Astrocyte of the hippocampus (primary cell): ENCODE measurements at places on chromosomes 4 and X.

GRCh38 chrX:38458071-38458470 is 103.3 kb upstream of the TSPAN7 start:
- DNase-seq, result peak; percentile 1

DNA sequence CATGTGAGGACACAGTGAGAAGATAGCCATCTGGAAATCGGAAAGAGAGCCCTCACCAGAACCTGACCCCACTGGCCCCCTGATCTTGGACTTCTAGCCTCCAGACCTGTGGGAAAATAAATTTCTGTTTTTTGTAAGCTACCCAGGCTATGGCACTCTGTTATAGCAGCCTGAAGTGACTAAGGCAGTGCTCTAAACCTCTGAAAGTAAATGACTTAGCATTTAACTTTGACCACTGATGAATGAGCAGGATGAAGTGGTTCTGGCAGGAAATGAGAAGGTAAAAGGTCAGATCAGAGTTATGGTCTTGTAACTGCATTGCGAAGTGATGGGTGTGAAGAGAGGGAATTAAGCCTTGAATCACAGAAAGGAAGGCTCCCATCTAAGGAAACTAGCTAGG is 17.0 kb downstream of the GPAT3 start:
- peak; percentile 62 for DNase-seq

GRCh38 chr4:22237846-22238494 is 277.9 kb downstream of the ADGRA3 start:
- DNase-seq, result no peak

DNA sequence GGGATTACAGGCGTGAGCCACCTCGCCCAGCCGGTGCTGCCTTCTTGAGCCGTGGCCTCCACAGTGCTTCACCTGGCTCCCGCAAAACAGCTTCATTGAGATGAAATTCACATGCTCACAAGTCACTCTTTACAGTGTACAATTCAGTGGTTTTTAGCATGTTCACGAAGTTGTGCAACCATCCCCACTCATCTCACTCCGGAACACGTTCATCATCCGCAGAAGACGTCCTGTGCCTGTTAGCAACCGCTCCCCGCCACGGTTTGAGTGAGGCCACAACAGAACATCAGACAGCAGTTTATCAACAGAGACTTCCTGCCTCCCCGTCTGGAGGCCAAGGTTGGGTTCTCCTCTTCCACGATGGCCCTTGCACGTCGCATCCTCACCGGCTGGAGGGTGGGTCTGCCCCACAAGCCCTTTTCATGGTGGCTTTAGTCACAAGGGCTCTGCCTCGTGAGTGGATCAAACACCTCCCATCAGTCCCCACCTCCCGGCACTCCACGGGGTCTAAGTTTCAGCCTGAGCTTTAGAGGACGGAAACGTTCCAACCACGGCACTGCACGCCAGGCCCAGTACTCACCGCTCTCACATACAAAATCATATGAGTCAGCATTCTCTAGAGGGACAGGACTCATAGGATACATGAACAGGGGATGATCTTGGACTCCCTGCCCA is 29.6 kb upstream of the SPON2 start:
- no peak for DNase-seq

DNA sequence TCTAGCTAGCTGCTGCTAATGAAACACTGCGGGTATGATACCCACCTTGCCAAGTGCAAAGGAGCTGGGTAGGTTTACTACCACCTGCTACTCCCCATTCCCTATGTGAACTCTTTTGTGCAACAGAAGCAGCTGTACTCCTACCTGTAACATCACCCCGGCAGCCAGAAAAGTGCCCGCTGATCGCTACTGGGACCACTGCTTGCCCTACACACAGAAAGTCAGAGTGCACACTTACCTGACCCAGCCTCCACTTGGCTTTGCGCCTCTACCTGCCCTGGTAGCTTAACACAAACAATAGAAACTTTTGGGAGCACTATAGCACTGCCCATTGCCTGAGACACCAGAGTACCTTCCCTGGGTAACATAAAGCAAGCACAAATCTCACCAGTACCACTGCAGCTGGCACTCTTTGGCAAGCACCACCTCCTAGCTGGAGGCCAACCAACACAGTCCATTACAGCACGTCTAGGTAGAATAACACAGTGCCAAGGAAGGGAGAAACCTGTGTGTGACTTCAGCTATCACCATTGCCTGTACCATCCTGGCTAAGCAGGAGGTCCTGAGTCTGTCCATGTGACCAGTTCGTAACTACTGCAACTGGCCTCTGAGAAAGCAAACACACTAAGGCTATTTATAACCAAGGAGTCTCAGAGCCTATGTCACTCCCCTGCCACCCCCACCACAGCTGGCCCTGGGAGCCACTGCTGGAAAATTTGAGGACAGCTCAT is 80.1 kb downstream of the CENPC start:
- DNase-seq, result no peak

DNA sequence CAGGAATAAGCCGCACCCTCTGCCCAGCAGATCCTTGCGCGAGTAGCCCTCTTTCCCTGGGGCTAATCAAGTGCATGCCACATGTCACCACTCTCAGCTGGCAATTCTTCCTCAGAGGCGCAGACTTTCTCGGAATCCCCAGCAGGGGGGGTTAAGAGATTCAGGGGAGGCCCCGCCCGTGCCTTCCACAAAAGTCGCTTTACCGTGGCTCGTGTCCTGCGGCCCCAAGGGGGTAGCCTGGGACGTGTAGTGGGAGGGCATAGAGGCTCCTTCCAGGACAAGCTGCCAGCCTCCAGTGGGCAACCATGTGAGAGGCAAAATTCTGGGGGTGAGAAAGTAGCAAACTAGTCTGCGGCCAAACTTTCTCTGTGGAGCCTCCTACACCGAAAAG is 652 bp downstream of the SRPX start:
- DNase-seq, result peak; percentile 67

DNA sequence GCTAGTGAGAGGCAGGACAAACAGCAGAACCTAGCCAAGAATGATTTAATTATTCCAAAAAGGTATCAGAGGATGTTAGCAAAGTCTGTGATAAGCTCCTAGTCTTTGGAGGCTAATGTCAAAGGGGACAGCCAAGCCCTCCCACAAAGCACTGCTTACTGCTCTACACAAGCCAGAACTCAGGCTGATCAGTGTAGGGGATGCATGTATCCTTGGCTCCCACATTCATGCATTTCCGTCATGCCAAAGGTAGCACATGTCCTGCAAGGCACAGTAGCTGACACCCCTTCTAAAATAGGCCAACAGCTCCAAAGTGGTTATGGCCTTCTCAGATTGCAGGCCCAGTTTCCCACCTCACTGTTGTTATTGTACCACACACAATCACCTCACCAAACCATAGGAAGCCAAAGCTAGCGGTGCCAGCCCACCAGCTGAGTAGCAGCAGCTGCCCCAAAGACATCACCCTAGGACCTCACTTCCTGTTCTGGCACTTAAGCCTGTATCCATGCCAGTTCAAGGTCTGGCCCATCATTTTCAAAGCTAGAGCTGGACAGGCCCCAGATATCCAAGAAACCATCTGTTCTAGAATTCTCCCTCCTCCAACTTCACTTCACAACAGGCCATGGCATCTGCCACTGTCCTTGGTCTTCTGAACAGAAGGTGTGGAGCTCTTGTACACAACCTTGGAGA is 40.9 kb downstream of the TSPAN5 start:
- no peak for DNase-seq

DNA sequence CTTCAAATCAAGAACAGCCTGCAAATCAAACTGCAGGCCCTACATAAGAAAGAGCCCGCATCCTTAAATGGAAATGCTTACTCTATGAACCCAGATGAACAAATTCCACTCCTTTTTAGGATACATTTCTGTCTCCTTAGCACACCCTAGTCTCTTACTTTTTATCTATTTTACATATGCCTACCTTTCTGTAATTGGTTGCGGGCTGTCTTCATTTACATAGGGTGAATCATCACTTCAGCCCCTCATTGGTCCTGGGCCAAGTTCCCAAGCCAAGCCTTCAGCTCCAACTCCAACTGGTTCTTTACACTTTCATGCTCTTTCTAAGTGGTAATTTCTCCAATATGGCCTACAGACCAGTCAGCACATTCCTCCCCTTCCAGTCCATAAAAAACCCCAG is 219.3 kb downstream of the TRAM1L1 start:
- peak; percentile 82 for DNase-seq

DNA sequence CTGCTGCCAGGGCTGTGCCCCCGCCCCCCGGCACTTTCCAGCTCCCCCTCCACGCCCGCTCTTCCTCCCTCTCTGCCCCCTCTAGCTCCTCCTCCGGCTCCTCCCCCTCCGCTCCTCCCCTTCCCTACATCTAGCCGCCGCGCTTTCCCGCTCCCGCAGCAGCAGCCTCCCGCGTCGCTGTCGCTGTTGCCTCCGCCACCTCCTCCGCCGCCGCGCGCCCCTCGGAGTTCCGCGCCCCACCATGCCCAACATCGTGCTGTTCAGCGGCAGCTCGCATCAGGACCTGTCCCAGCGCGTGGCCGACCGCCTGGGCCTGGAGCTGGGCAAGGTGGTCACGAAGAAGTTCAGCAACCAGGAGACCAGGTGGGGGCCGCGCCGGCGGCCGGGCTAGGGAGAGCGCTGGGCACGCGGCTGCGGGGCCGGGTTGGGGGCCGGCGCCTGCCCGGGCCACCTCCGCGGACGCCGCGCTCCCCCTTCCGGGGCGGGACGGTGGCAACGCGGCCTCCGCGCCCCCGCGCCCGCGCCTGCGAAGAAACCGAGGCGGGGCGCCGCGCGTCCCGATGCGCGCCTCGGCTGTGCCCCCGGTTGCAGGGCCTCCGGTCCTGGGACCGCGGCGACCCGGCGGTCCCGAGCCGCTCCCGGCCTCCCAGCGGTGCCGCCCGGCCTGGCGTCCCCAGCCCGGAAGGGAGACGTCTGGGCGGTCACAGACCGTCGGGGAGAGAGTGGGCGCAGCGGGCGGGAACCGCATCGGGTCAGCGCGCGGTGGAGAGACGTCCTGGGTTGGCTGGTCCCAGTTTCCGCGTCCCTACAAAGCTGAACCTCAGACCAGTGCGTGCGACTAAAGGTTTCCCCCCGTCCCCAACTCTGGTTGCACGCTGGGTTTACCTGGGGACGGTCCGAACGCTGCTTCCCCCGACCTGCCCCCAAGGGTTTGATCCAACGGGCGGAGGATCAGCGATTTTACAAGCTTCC is at the start of gene PRPS2:
PRPS2 (plus strand) TSS at position 156 of the 972 bp plus-strand sequence; CDS start at position 242, 86 bp downstream.
- peak; percentile 66 for DNase-seq

DNA sequence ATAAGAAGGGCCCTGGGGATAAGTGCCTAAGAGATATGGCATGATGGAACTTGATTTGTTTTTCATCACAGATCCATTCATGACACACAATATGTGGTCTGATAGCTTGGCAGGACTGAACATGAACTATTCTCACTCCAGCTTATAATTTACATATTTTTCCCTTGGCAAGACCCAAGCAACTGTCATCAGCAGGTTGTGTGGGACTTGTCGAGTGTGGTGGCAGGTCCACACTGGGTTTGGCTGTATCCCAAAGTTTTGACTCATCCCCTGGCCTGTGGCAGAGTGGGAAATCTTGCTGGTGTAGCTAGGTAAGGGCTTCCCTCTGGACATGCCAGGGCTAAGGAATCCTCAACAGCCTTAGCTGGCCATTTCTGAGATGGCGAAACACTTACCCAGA is 81.0 kb upstream of the STIM2 start:
- DNase-seq, result peak; percentile 74

- no peak for DNase-seq
Measured at GRCh38 chrX:107521877-107522586, 72.6 kb downstream of the FRMPD3 start.

DNA sequence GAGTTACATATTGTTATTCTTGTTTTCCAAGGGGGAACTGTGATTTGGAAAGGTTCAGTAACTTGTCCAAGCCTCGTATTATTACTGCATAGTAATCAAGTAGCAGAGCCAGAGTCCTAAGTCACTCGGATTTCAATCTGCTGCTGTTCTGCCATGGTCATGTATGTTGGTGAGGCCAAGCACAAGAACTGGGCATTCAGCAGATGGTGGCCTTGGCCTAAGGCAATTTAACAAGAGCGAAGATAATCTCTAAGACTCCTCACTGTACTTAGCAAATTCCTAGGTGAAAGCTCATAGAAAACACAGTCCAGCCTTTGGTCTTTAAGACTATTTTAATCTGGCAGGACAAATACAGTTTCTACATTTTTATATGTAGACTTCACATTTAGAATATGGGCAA is 64.8 kb downstream of the NDST3 start:
- no peak for DNase-seq

GRCh38 chr4:121270389-121270788 is 106.3 kb upstream of the TNIP3 start:
- DNase-seq, result no peak

DNA sequence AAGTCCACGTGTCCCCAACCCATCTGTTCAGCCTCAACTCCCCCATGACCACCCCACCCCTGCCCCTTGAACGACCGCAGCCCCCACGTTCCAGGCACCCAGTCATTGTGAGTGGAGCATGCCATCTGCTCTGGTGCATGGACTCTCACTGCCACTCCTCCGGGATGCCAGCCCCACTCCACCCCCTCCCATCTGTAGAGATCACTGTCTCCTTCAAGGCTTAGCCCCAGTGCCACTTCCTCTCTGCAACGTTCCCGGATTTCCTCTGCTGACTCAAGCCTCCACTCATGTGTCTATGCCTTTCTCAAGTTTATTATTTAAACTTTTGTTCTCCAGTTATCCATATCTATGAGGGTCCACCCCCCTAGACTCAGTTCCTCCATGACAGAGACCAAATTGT is 54.0 kb downstream of the MAML3 start:
- DNase-seq, result no peak

- DNase-seq, result peak; percentile 73
Measured at GRCh38 chr4:150235808-150236271, 157.6 kb downstream of the DCLK2 start.

GRCh38 chrX:68789966-68790365 is 38.9 kb upstream of the EFNB1 start:
- no peak for DNase-seq

- peak; percentile 55 for DNase-seq
Measured at GRCh38 chr4:1200425-1201035, 28.1 kb upstream of the SPON2 start.

GRCh38 chr4:153541456-153542096 is 75.4 kb downstream of the TMEM131L start:
- DNase-seq, result peak; percentile 95

- no peak for DNase-seq
Measured at GRCh38 chr4:3299976-3300671, 7.3 kb downstream of the RGS12 start.

GRCh38 chrX:127879585-127879984 is 172.6 kb downstream of the ACTRT1 start:
- no peak for DNase-seq

DNA sequence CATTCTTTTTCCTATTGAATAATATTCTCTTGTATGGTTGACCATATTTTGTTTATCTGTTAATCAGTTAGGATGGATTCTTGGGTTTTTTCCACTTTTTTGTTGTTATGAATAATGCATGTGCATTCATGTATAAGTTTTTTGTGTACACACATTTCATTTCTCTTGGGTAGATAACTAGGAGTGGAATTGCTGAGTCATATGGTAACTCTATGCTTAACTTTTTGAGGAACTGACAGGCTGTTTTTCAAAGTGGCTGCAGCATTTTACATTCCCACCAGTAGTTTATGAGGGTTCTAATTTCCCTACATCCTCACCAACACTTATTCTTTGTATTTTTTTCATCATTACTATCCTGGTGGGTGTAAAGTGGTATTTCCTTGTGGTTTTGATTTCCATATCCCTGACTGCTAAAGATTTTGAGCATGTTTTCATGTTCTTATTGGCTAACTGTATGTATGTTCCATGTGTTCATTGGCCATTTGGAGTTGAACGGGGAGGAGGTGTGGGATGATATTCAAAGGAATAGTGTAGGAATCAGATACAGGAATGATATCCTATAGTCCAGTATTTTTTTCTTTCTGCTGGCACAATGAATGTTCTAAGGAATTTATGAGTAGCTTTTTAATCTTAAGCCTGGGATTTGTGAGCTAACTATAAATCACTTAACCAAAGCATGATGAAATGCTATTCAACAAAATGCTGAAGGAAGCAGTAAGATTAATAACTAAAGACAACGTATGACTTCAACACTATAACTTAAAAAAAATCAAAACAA is 114.3 kb downstream of the AMELX start:
- DNase-seq, result no peak
